ENCODE measurements at places on chromosomes 16 and 17.

DNA sequence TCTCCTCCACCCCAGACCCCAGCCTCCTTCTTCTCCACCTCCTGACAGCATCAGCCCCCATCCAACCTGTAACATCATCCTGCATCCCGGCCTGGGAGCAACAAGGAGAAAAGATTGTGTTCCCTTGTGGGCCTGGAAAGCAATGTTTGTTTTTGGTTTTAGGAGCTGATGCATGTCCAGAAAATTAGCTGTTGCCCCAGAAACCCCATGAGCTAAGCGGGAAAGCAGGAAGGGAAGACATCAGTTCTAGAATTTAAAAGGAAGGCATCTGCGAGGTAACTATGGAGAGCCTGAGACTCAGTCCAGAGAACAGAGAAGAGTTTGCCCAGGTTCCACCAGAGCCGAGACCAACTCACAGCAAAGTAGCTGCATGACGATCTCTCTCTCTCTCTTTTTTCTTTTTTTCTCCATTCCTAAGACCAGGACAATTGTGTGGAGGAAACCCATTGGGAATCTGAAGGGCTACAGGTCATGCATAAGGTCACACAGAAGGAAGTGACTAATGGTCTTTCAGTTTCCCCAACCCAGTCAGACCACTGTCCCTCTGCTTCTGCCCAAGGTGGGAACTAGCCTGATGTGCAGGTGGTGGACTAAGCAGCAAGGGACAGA lies 124.4 kb downstream of the SLC39A11 start:
- DNase-seq, result no peak

DNA sequence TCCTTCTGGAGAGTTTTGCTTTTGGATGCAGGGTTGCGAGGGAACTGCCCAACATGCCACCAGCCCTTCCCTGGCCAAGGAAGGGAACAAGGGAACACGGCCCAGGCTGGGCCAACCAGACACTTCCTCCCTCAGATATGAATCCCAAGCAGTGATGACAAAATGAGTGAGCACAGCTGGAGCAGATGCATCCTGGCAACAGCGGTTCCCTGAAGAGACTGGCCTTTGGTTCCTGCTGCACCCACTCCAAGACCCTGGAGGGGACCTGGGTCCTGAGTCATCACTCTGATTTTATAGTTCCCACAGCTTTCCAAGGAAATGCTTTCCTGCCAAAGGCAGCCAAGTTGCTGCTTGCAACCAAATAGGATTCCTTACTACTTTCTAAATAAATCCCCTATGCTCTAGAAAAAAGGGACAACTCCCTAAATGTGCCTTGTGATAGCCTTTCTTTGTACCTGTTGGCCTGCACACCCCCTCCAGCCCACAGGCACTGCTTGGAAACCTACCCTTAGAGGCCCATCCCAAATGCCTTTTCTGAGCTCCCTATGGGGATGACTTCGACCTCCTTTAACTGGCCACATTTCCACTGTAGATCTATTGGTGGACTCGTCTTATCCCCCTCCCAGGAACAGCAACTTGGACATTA lies 5.3 kb downstream of the ST3GAL2 start:
- DNase-seq, result no peak

GRCh38 chr17:61806936-61807335 lies 56.4 kb downstream of the BRIP1 start:
- DNase-seq, result no peak

- no peak for DNase-seq
These were observed 36.7 kb upstream of the NDRG4 start for GRCh38 chr16:58462997-58463941.

GRCh38 chr16:964356-965035 lies 6.3 kb downstream of the LMF1 start:
- DNase-seq, result peak; percentile 13

- no peak for DNase-seq
These were observed 54.8 kb downstream of the PLXDC1 start for GRCh38 chr17:39096508-39097149.

DNA sequence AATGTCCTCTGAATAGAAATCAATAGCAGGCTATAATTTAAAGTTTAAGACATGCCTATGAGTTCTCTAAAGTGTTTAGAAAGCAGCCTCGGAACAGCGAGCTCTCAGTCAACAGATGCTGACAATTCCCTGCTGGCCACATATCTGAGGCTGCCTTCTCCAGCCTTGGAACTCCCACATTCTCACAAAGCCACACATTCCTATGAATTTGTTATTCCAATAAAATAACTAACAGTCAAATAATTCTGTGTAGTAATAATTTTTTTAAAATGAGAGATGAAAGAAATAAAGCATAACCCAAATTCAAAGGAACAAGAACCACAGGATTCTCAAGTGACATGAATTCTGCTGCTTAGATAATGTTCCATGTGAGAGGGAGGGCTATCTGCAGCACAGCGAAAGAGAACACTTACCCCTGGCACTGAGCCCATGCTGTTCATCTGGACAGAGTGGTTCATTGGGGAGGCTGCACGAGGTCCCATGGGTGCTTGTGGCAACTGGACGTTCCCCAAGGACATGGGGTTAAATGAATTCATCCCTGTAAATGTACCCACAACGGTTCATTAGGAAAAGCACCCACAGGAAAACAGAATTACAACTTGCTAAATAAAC lies 56.9 kb upstream of the TRAP1 start:
- DNase-seq, result peak; percentile 59

- DNase-seq, result no peak
These were observed 49.7 kb downstream of the MARF1 start for GRCh38 chr16:15593235-15593634.

DNA sequence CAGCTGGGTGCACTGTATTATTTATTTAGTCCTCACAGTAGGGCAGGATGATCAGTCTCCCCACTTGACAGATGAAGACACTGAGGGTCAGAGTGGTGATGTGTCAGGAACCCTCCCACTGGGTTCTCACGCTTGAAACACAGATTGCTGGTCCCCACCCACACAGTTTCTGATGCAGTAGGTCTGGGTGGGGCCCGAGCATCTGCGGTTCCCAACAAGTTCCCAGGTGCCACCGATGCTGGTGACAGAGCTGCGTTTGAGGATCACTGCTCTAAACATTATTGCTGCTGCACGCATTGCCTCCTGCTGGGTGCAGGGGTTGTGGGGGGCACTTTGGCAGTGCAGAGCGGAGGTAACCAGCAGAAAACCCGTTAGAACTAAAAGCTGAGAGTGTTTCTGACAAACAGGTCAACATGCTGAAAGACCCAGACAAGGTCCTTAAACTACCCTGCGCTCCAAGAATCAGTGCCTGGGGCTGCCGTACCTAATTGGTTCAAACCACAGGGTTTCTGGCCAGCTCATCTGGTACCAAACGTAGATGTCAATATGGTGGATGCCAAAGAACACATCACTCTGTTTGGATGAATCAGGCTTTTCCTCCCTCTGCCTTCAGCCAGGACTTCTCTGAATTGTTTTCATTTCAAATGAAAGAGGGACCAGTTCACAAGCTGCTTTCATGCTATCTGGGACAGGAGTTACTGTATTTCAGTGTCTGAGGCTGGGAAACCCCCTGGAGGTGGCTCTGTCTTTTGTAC lies 76.0 kb downstream of the ABCC1 start:
- DNase-seq, result no peak

GRCh38 chr16:1331712-1332617 lies 1.5 kb upstream of the BAIAP3 start:
- peak; percentile 70 for DNase-seq

All from NCI-H2029 treated with DMSO at 0.1 percent for 48 hours (cell line).